Bronchial smooth muscle cell (primary cell): ENCODE measurements at places on chromosomes 5 and 9. TPM values are rescaled to one million over a fixed set of nuclear protein-coding genes. Genes with fewer than 3 reads are reported as not detected.

Gene OR1L4
- total RNA-seq: not detected in 2 replicates

Gene ANKRD31
- 0.09 and 0.16 TPM in 2 replicates for total RNA-seq

Gene RELL2
- total RNA-seq: 0.77 and 1.4 TPM in 2 replicates

Gene NTNG2
- 3.5 and 4.0 TPM in 2 replicates for total RNA-seq

Gene STKLD1
- total RNA-seq: 0.69 and 0.95 TPM in 2 replicates

Gene DND1
- total RNA-seq: 0.16 and 0.17 TPM in 2 replicates

Gene PLPP7
- total RNA-seq: 1.7 and 4.5 TPM in 2 replicates

Gene PLCXD3
- total RNA-seq: under 0.01 TPM in 2 replicates

Gene PCDHB4
- 0.94 TPM in 1 of 2 replicates, not detected in the other for total RNA-seq

Gene CACFD1
- total RNA-seq: 7.6 and 8.8 TPM in 2 replicates

Gene LCN15
- not detected in 2 replicates for total RNA-seq

Gene BDP1
- 9.0 and 13.9 TPM in 2 replicates for total RNA-seq

Gene SPOCK1
- total RNA-seq: 53.9 and 76.2 TPM in 2 replicates

Gene MSH3
- 6.6 and 12.9 TPM in 2 replicates for total RNA-seq

Gene LCP2
- total RNA-seq: not detected in 2 replicates

Gene ACTBL2
- total RNA-seq: under 0.01 TPM in 1 of 2 replicates, not detected in the other

Gene PCDHB3
- 0.16 and 0.52 TPM in 2 replicates for total RNA-seq

Gene DMRT3
- not detected in 2 replicates for total RNA-seq

Gene LSM11
- total RNA-seq: 1.7 and 1.9 TPM in 2 replicates

Gene SLCO6A1
- total RNA-seq: not detected in 2 replicates

Gene SPINK1
- not detected in 2 replicates for total RNA-seq

Gene SHOC1
- total RNA-seq: under 0.01 TPM in 1 of 2 replicates, not detected in the other

Gene NNT
- total RNA-seq: 61.6 and 84.8 TPM in 2 replicates

Gene CREBRF
- total RNA-seq: 22.7 and 23.6 TPM in 2 replicates

Gene PFN3
- total RNA-seq: not detected in 2 replicates

Gene INSL4
- not detected in 2 replicates for total RNA-seq

Gene TRIM36
- total RNA-seq: 0.09 and 0.32 TPM in 2 replicates

Gene LEAP2
- 0.16 and 0.34 TPM in 2 replicates for total RNA-seq

Gene GDF9
- under 0.01 and 0.09 TPM in 2 replicates for total RNA-seq

Gene FBP2
- not detected in 2 replicates for total RNA-seq

Gene SMIM33
- total RNA-seq: not detected in 2 replicates

Gene LHFPL2
- 46.3 and 89.3 TPM in 2 replicates for total RNA-seq

Gene CDH18
- 0.43 and 4.4 TPM in 2 replicates for total RNA-seq

Gene CD72
- 1.3 and 1.9 TPM in 2 replicates for total RNA-seq

Gene F2RL2
- 10.4 and 15.0 TPM in 2 replicates for total RNA-seq

Gene NIM1K
- total RNA-seq: 3.9 and 4.2 TPM in 2 replicates

Gene UBE2D2
- 26.6 and 37.2 TPM in 2 replicates for total RNA-seq

Gene FRRS1L
- total RNA-seq: 0.16 and 0.52 TPM in 2 replicates
